ENCODE measurements at places on chromosomes 7 and 10. TPM values are rescaled to one million over a fixed set of nuclear protein-coding genes. Genes with fewer than 3 reads are reported as not detected.

Gene MOGAT3
- not detected for total RNA-seq

- H3K27ac ChIP-seq = no peak overlapping the region
- H3K4me3 ChIP-seq = no peak overlapping the region
- peaks cover 10% of the 10 kb centered on the region for H3K36me3 ChIP-seq
- no peaks in the 10 kb centered on the region for H3K4me1 ChIP-seq
- no peaks in the 10 kb centered on the region for H3K27me3 ChIP-seq
- no peak for DNase-seq
These were observed 7.5 kb downstream of the AGK start for GRCh38 chr7:141558544-141559183.

GRCh38 chr7:14751461-14751860 is 151.1 kb downstream of the DGKB start:
- no peak overlapping the region for H3K27ac ChIP-seq
- no peaks in the 10 kb centered on the region for H3K4me1 ChIP-seq

Gene CLIP2
- 26.9 TPM for total RNA-seq

DNA sequence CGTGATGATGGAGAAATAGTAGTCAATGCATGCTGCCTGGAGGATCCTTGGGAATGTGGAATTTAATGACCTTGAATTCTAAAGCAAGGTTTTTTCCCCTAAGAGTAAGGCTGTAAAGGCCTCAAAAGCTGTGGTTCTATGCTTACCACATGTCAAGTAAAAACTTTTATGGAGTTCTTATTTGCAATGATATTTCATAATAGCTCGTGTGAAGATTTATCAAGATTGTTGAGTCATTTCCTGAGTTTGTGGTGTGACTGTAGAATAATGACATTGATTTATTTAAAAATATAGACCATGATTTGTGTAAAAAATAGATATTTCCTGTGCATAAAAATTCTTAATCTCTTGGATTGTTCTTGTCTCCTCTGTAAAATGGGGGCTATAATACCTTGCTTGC is 67.5 kb upstream of the SORCS1 start:
- H3K36me3 ChIP-seq = no peaks in the 10 kb centered on the region
- no peaks in the 10 kb centered on the region for H3K4me1 ChIP-seq
- H3K27ac ChIP-seq = no peak overlapping the region
- no peak for DNase-seq

GRCh38 chr7:50412973-50413372 is 37.2 kb downstream of the FIGNL1 start:
- no peak overlapping the region for H3K27ac ChIP-seq
- peaks cover 6% of the 10 kb centered on the region for H3K4me1 ChIP-seq
- no peaks in the 10 kb centered on the region for H3K27me3 ChIP-seq
- H3K36me3 ChIP-seq = no peaks in the 10 kb centered on the region
- no peak overlapping the region for H3K4me3 ChIP-seq

DNA sequence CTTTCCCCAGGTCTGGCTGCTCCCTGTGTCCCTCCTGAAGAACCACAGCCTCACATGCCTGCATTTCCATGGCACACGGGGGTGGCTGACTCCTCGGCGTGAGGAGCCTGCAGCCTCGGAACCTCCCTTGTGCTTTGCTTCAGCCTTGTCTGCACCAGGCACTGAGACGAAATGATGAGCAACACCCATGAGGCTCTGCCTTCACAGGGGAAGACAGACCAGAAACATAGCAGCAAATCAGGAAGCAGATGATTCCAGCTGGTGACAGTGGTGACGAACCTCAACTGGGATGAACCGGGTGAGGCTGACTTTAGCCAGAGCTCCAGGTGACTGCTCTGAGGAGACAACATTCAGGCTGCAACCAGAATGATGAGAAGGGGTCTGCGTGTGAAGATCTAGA is 84.5 kb upstream of the SMNDC1 start:
- H3K4me1 ChIP-seq = peaks cover 13% of the 10 kb centered on the region
- no peaks in the 10 kb centered on the region for H3K36me3 ChIP-seq
- no peak for DNase-seq
- no peaks in the 10 kb centered on the region for H3K27me3 ChIP-seq
- no peak overlapping the region for H3K27ac ChIP-seq

Gene PTN
- 6.9 TPM for total RNA-seq

DNA sequence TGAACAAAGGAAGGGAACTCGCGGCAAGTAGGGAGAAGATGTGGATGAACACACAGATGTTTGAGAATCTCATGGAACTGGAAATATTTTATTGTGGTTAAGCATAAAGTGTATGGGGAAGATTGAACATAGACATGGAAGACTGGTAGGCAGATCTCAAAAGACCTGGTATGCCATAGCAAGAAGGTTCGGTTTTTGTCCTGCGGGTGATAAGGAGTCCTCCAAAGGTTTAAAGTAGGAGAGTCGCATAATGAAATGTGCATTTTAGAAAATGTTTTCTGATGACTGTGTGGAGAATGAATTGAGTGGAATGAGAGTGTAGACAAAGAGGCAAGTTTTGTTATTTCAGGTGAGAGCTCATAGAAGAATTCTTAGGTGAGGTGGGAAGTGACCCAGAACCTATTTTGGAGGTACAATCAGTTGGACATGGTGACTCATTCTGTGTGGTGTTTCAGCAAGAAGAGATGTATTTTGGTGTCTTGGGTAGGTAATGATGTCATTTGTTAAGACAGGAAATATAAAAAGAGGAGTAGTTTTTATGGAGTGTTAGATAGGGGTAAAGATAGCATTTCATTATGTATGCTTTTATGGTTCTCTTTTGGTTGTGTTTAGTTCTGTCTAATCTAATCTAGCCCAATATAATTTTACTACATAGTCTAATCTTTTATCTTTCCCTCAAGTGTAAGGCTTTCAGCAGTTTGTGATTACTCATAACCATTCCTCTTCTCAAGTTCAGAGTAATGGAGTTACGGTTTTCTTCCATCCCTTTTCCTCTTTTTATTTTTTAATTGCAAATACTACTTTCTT is 239.2 kb downstream of the EXOC4 start:
- H3K36me3 ChIP-seq = peaks cover 9% of the 10 kb centered on the region
- no peak overlapping the region for H3K4me3 ChIP-seq
- H3K27me3 ChIP-seq = no peaks in the 10 kb centered on the region
- H3K4me1 ChIP-seq = no peaks in the 10 kb centered on the region
- H3K27ac ChIP-seq = no peak overlapping the region

DNA sequence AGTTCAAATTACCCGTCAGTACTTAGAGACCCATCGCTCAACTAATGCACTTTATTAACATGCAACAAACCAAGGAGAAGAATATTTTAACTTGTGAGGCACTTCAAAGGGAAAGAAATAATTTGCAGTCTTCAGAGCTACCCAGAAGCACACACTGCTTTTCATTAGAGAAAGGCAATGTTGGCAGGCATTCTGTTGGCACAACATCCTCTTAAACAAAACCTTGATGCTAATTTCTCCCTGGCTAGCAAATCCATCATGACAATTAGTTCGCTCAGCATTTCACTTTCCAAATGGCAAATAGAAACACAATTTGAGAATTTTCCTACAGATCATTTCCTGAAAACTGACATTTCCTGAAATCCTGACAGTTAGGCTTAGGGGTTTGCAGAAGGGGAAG is 155.6 kb upstream of the FAM13C start:
- H3K4me1 ChIP-seq = no peaks in the 10 kb centered on the region
- no peak overlapping the region for H3K27ac ChIP-seq
- H3K4me3 ChIP-seq = no peak overlapping the region
- H3K36me3 ChIP-seq = no peaks in the 10 kb centered on the region
- no peak for DNase-seq

Gene CYP26A1
- not detected for total RNA-seq

DNA sequence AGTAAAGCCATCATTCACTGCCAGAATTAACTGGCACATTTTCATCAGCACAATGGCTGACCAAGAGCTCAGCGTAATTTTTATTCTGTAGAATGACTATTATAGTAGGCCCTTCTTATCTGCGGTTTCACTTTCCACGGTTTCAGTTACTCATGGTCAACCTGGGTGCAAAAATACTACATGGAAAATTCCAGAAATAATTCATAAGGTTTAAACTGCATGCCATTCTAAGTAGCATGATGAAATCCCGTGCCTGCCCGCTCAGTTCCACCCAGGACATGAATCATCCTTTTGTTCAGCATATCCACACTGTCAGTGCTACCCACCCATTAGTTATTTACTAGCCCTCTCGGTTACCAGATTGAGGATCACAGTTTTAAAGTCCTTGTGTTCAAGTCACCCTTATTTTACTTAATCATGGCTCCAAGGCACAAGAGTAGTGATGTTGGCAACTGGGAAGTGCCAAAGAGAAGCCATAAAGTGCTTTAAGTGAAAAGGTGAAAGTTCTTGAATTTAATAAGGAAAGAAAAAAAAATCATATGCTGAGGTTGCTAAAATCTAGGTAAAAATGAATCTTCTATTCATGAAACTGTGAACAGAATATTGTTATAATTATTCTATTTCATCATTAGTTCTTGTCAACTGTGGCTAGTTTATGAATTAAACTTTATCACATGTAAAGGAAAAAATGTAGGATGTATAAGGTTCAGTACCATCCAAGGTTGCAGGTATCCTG is 204.9 kb downstream of the DOCK4 start:
- H3K4me1 ChIP-seq = peaks cover 2% of the 10 kb centered on the region
- H3K4me3 ChIP-seq = no peak overlapping the region
- H3K27ac ChIP-seq = no peak overlapping the region
- no peak for DNase-seq

- H3K36me3 ChIP-seq = no peaks in the 10 kb centered on the region
- H3K4me1 ChIP-seq = peaks cover 11% of the 10 kb centered on the region
- H3K27ac ChIP-seq = no peak overlapping the region
- DNase-seq = no peak
- no peaks in the 10 kb centered on the region for H3K27me3 ChIP-seq
These were observed 21.2 kb upstream of the SLC16A12 start for GRCh38 chr10:89556600-89556999.

DNA sequence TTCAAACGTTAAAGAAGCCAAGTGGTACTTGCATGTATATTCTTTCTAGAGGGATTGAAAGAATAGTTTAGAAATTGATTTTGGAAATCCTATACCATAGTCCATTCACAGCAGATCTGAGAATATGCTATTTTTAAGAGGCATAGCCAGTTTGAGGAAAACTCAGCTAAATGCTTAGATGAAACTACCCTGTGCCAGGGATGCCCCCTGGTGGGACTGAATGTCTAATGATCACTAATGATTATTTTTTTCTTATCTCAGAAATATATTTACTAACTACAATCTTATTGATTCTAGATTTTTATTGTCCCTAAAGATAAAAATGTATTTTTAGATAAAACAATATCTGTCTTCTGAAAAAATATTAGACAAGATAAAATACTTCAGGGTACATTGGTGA is 844.9 kb upstream of the PHF14 start:
- H3K4me1 ChIP-seq = no peaks in the 10 kb centered on the region
- H3K27ac ChIP-seq = no peak overlapping the region
- no peak for DNase-seq
- no peaks in the 10 kb centered on the region for H3K36me3 ChIP-seq
- no peaks in the 10 kb centered on the region for H3K27me3 ChIP-seq
- no peak overlapping the region for H3K4me3 ChIP-seq

DNA sequence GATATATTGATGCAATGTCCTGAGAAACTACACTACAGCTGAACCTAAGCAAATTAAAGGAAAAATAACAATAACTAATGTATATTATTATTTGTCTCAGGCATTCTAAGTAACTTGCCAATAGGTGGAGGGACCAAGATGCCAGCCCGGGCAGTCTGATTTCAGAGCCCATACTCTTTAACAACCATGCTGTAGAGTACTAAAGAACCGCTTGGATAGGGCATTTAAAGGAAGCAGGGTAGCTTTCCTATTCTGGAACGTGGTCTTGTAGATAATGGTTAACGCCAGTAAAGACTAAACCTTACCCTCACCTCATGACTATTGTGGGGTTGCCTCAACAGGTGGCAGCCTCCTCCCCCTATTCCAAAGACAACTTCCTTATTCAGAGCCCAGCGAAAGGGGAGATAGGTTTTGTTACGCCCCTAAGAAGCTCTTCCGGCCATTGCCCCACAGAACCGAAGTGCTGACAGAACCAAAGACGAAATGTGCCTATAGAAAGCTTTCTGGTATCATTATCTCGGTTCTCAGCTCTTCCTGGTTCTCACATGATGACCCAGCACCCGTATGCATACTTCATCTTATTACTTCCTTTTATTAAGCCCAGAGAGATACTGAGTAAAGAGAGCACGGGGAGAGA is 707 bp upstream of the C1GALT1 start:
- H3K27me3 ChIP-seq = no peaks in the 10 kb centered on the region
- no peaks in the 10 kb centered on the region for H3K36me3 ChIP-seq
- peak overlapping the region; percentile 77 for H3K4me3 ChIP-seq

DNA sequence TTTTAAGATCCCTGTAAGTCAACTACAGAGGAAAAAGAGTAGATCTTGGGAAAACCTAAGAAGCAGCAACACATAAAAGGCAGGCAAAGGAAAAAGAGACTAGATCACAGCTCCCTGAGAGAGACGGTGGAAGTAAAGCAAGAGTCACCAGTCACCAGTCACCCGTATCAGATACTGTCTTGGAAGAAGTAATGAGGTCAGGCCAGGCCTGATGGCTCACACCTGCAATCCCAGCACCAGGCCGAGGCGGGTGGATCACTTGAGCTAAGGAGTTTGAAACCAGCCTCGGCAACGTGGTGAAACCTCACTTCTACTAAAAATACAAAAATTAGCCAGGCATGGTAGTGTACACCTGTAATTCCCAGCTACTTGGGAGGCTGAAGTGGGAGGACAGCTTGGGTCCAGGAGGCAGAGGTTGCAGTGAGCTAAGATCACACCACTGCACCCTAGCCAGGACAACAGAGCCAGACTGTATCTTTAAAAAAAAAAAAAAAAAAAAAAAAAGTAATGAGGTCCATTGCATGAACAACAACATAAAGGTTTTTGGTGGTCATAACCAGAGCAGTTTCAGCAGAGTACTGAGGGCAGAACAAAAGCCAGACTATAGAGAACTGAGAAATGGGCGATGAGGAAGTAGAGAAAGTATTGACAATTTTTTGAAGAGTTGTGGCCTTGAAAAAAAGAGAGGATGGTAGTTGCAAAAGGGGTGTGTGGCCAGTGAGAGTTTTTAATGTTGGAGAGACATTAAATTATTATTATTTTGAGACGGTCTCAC is 16.9 kb downstream of the ZNF713 start:
- DNase-seq = no peak
- H3K36me3 ChIP-seq = peaks cover 15% of the 10 kb centered on the region
- H3K4me3 ChIP-seq = no peak overlapping the region
- no peak overlapping the region for H3K27ac ChIP-seq
- H3K4me1 ChIP-seq = no peaks in the 10 kb centered on the region

DNA sequence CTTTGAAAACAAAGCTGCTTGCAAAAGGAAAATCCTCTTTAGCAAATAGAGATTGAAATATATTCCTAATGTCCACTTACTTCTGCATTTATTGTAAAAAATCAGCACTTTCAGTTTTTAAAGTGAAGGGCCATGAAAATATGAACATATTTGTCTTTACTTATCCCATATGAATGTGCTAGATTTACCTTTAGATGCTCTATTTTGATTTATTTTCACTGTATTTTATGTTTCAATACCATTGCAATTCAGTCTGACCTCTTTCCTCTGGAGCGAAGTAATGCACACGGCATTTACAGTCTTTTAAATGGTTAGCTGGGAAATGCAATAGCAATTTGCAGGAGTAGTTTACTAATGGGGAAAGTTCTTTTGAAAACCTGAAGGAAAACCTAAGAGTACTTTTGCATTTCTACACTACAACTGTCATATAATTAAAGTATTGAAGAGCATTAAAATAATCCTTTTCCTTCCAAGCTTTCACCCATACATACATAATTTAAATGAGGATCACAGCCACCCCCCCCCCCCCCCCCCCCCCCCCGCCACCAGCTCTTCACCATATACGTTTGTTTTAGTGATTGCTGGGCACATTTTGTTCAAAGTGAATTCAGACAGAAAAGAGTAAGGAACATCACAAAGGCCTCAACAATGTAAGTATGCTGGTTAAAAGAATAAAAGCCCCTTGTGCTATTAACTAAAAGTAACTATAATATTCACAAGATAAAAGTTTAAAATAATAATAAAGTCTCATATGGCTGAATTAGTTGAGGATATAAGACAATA is 3.5 kb downstream of the SKIDA1 start:
- H3K4me3 ChIP-seq = no peak overlapping the region
- no peaks in the 10 kb centered on the region for H3K36me3 ChIP-seq
- no peak for DNase-seq
